ENCODE measurements at places on chromosomes 2 and 18. TPM values are rescaled to one million over a fixed set of nuclear protein-coding genes. Genes with fewer than 3 reads are reported as not detected.

GRCh38 chr2:197322724-197323720 lies 12.4 kb upstream of the ANKRD44 start:
- H3K36me3 ChIP-seq: no peaks in the 10 kb centered on the region
- H3K4me3 ChIP-seq: peak overlapping the region; percentile 62
- peak overlapping the region; percentile 88 for H3K27ac ChIP-seq
- H3K27me3 ChIP-seq: no peaks in the 10 kb centered on the region
- DNase-seq: peak; percentile 41

DNA sequence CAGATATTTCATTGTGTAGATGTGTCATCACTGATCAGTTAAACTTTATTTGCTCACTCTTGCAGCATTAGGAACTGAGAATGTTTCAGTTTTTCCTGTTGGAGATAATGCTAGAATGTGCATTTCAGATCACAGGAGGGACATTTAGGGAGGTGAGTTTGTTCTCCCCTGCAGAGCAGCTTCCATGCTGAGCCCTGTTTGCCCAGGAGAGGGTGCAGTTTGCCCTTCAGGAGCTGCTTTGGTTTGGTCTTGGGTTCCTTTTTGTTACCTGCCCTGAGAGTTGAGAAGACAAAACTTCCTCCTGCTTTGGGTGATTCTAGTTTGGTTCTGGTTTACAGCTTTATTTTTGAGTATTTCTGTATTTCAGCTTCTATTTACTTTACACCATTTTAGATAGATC lies 49.9 kb downstream of the DGKD start:
- no peak overlapping the region for H3K4me3 ChIP-seq
- DNase-seq: peak; percentile 85
- no peaks in the 10 kb centered on the region for H3K36me3 ChIP-seq

- DNase-seq: no peak
- H3K4me3 ChIP-seq: no peak overlapping the region
- no peaks in the 10 kb centered on the region for H3K4me1 ChIP-seq
- H3K27me3 ChIP-seq: peaks cover 21% of the 10 kb centered on the region
- no peaks in the 10 kb centered on the region for H3K36me3 ChIP-seq
- H3K27ac ChIP-seq: no peak overlapping the region
Observed at GRCh38 chr2:29627279-29627711, 294.1 kb downstream of the ALK start.

DNA sequence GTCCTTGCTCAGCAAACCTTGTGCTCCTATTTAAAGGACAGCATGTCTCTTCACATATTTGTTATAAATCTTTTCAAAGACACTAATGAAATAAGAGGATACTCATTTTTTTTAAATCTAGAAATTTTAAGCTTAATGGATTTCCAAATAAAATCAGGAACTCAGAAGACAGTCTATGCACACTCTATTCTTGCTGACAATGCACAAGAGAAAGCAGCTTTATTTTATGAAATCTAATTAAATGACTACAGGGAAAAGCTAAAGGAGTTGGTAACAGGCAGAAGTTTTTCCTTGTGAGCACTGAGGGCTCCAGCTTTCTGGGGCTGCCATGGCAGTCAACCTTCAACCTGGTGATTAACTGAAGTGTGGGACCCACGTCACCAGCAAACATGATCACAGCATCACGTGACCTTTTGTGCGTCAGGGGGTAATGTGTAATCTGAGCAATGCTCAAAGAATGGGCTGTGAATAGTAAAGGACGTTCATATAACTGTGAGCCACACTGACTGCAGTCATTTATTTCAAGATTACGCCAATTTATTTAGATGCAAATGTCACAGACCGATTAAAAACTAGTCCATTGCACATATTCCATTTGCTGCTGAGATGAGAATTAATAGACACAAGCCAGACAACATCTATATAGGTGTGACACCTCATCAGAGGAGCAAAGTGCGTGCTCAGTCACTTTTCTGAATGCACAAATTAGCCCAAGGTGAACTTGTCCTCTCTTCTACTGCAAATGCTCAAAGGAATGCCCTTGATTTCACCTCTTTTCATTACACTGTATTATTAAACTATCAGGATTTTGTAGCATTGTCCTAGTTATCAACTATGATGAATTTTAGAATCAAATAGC lies 11.6 kb upstream of the DNER start:
- no peak for DNase-seq
- H3K36me3 ChIP-seq: no peaks in the 10 kb centered on the region
- H3K4me3 ChIP-seq: no peak overlapping the region
- peaks cover 2% of the 10 kb centered on the region for H3K4me1 ChIP-seq
- H3K27me3 ChIP-seq: no peaks in the 10 kb centered on the region

GRCh38 chr2:65751408-65751807 lies 319.0 kb upstream of the SPRED2 start:
- H3K27ac ChIP-seq: no peak overlapping the region
- no peaks in the 10 kb centered on the region for H3K27me3 ChIP-seq
- no peak for DNase-seq

DNA sequence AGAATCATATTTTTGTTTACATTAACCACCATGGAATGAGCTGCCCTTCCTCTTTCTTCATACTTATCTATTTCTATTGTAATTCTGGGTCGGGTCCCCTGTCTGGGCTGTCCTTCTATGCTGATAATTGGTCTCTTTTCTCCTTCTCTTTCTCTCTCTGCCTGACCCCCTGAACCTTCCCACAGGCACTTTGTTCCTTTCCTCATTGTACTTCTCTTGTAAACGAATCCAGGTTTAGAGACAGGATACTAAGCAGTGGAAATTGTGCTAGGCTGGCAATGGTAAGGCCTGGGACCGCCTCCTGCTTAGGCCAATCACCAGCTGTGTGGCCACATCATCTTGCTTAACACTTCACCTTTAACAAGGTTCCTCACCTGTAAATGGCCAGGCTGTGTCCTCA lies 137.0 kb downstream of the ZNF532 start:
- peaks cover 2% of the 10 kb centered on the region for H3K27me3 ChIP-seq
- H3K4me1 ChIP-seq: no peaks in the 10 kb centered on the region
- no peak overlapping the region for H3K4me3 ChIP-seq
- no peak overlapping the region for H3K27ac ChIP-seq
- H3K36me3 ChIP-seq: no peaks in the 10 kb centered on the region
- no peak for DNase-seq

DNA sequence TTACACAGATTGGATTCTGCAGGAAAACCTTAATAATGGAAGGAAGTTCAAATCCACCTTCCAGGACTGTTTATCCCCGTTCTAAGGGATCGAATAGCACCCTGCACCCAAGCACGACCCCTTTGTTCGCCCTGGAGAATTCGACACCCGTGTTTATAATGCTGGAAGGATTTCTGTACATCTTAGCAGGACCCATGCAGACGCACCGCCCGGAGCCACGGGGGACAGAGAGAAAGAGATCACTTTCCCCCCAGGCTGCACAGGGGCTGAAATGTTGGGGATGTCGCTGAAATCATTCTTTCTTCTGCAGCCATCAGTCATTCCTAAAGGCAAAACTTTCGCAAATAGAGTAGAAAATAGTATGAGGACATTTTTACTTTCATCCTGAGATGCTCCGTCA lies 238.7 kb upstream of the SALL3 start:
- no peaks in the 10 kb centered on the region for H3K36me3 ChIP-seq
- no peak for DNase-seq

The LIPT1 gene
- total RNA-seq: 8.1 TPM

GRCh38 chr18:11729556-11729955 lies 40.5 kb downstream of the GNAL start:
- H3K4me1 ChIP-seq: peaks cover 2% of the 10 kb centered on the region
- H3K27me3 ChIP-seq: peaks cover 18% of the 10 kb centered on the region
- H3K4me3 ChIP-seq: no peak overlapping the region
- H3K27ac ChIP-seq: no peak overlapping the region
- no peaks in the 10 kb centered on the region for H3K36me3 ChIP-seq

The TNFRSF11A gene
- 3.5 TPM for total RNA-seq

The ITPRIPL1 gene
- total RNA-seq: 13.4 TPM

- H3K36me3 ChIP-seq: no peaks in the 10 kb centered on the region
- peak overlapping the region; percentile 74 for H3K27ac ChIP-seq
- peak overlapping the region; percentile 43 for H3K4me3 ChIP-seq
- peak; percentile 64 for DNase-seq
- H3K4me1 ChIP-seq: peaks cover 51% of the 10 kb centered on the region
Observed at GRCh38 chr2:112156152-112156986, 18.2 kb downstream of the FBLN7 start.

The IFT172 gene
- total RNA-seq: 9.2 TPM

DNA sequence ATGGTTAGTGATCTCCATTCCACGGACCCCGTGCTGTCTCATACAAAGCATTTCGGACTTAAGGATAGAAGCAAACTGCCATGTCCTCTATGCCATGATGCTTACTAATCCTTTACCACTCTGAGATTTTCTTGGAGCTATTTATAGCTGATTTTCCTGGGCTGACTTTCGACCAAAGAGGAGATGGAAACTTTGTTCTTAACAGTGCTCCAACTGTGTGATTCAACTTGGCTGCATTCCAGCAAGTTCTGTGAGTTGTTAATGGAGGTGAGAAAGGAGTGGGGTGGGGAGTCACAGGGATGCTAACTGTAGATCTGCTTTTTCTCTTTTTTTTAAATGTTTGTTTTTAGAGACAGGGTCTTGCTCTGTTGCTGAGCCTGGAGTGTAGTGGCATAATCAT lies 45.5 kb upstream of the MSH2 start:
- no peak overlapping the region for H3K4me3 ChIP-seq
- no peak for DNase-seq
- H3K27me3 ChIP-seq: no peaks in the 10 kb centered on the region
- H3K4me1 ChIP-seq: no peaks in the 10 kb centered on the region
- H3K27ac ChIP-seq: no peak overlapping the region

GRCh38 chr2:157606534-157606933 lies 22.1 kb downstream of the ACVR1C start:
- DNase-seq: no peak
- no peaks in the 10 kb centered on the region for H3K27me3 ChIP-seq
- peaks cover 3% of the 10 kb centered on the region for H3K36me3 ChIP-seq
- peaks cover 2% of the 10 kb centered on the region for H3K4me1 ChIP-seq
- H3K27ac ChIP-seq: no peak overlapping the region

DNA sequence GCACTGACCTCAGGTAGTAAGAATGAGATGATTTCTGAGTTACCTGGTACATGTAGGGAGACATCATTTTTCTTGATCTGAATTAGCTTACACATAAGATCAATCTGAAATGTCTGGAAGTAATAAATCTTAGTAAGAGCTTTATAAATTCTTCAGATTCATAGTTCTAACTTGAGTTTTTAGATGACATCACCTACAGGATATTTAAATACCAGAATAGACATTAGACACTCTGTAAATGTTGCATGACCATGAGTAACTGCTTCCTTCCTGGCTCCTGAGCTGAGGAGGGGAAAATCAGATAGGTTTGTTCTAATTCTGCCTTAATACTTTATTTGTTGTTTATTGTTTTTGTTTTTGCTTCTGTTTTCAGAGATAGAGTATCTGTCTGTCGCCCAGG lies 181.8 kb downstream of the PHLPP1 start:
- no peaks in the 10 kb centered on the region for H3K27me3 ChIP-seq
- H3K4me3 ChIP-seq: no peak overlapping the region
- no peaks in the 10 kb centered on the region for H3K4me1 ChIP-seq
- no peak for DNase-seq

GRCh38 chr2:133271105-133271504 lies 297.2 kb downstream of the NCKAP5 start:
- H3K27ac ChIP-seq: no peak overlapping the region
- H3K36me3 ChIP-seq: no peaks in the 10 kb centered on the region
- no peak for DNase-seq
- no peak overlapping the region for H3K4me3 ChIP-seq
- H3K27me3 ChIP-seq: peaks cover 4% of the 10 kb centered on the region
- no peaks in the 10 kb centered on the region for H3K4me1 ChIP-seq

DNA sequence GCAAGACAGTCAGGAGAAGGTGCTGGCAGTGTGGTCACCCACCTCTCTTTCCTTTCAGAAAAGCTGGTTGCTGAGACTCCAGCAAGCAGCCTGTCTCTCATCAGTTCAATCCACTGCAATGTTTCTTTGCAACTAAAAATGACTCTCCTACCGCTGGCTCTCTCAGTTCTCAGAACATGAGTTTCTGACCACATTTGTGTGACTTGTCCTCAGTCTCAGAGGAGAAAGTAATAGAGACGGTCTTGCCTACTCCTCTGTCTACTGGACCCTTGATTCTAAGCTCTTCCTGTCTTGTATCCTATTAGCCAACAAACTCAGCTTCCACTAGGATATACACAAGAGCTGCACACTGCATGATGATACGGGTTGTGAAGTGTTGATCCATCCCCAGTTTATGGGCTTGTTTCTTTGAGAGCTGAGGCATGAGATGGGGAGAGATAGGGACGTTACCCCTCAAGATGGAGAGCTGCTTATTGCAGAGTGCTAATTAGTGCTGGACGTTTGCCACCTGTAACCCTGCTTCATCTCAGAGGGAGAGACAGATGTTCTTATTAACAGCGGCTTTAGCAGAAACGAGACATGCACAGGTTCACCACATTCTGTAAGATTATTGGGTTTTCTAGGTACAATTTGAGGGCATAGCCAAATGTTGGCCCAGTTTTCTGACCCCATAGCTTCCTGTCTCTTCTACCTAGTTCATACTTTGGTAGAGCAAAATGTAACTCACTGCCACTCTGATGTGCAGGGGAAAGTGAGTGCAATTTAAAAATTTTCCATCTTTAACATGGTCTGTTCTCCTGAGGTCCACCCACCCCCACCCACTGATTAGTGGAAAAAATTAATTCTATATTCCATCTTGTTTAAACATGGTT lies 32.4 kb upstream of the YWHAQ start:
- H3K27me3 ChIP-seq: no peaks in the 10 kb centered on the region
- H3K4me1 ChIP-seq: peaks cover 6% of the 10 kb centered on the region
- DNase-seq: no peak
- H3K36me3 ChIP-seq: no peaks in the 10 kb centered on the region
- H3K27ac ChIP-seq: no peak overlapping the region

The FBXO41 gene
- 11.8 TPM for total RNA-seq

The SLC16A14 gene
- total RNA-seq: 1.1 TPM

DNA sequence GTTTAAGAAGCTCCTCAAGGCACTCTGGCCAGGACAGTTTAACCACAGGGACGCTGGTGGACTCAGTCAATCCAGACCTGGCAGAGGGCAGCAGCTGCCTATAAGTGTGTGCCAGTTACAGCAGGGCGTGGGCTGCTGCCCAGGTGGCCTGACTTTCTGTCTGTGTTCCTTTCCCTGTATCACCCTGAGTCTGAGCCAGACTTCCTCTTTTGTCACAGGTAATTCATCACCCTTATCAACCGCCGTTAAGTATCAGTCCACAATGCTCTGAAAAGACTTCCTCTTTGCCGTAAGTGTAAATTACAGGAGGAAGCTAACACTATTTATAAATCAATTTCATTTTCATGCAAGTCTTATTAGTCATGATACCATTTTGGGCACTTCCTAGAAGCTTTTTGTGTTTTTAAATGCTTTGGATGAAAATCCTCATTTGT lies 7.0 kb downstream of the LPIN1 start:
- peak overlapping the region; percentile 70 for H3K4me3 ChIP-seq
- H3K27ac ChIP-seq: peak overlapping the region; percentile 97
- H3K27me3 ChIP-seq: no peaks in the 10 kb centered on the region
- peak; percentile 68 for DNase-seq
- H3K4me1 ChIP-seq: peaks cover 94% of the 10 kb centered on the region

GRCh38 chr2:66469214-66469902 lies 34.4 kb downstream of the MEIS1 start:
- no peaks in the 10 kb centered on the region for H3K4me1 ChIP-seq
- H3K27me3 ChIP-seq: no peaks in the 10 kb centered on the region
- H3K27ac ChIP-seq: no peak overlapping the region
- H3K36me3 ChIP-seq: no peaks in the 10 kb centered on the region

The SERPINB5 gene
- not detected for total RNA-seq

The NGEF gene
- total RNA-seq: 0.12 TPM
